Cortex of kidney (tissue), 1 donor: ENCODE measurements at places on chromosomes 3 and 15.

- no peak for DNase-seq
Observed at GRCh38 chr3:168951884-168952283, 711.6 kb downstream of the MECOM start.

DNA sequence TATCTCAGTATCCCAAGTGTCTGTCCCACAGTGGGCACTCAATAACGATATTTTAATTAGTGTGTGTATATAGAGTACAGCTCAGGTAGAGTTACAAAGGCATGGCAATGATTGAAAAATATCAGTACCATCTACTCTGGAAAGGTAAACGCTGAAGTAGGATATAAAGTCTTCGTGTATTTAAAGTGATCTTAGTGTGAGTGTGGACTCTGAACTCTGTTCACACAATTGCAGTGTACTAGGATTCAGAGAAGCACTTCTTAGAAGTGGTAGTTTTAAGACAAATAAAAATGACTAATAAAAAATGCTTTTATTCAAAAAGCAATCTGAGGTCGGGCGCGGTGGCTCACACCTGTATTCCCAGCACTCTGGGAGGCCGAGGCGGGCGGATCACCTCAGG is 62.9 kb upstream of the RAP2B start:
- no peak for DNase-seq

- no peak for DNase-seq
Observed at GRCh38 chr3:34382859-34383258, 584.4 kb downstream of the PDCD6IP start.

- DNase-seq, result no peak
Observed at GRCh38 chr3:15628967-15629366, 27.4 kb downstream of the BTD start.

DNA sequence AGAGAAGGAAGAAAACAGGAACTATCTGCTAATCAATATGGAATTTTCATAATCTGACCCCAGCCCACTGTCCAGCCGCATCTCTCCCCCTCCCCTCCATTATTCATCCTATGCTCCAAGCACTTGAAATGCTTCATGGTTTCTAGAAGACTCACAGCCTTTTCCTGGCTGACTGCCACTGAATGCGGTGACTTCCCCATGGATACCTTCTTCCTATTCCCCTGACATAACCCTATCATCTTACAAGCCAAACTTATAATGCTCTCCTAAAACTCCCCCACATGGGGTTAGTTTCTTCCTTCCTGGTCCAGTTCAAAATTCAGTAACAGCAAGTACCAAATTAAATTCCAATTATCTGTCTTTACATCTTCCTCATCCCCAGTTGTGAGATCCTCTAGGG is 31.2 kb upstream of the PTX3 start:
- no peak for DNase-seq

DNA sequence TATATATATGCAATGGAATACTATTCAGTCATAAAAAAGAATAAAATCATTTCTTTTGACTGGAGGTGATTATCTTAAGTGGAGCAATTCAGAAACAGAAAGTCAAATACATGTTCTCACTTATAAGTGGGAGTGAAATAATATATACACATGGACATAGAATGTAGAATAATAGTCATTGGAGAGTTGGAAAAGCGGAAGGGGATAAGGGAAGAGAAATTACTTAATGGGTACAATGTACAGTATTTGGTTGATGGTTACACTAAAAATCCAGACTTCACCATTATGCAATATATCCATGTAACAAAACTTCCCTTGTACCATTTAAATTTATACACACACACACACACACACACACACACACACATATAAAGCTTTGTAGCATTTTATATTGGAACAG is 84.3 kb downstream of the RAP2B start:
- DNase-seq, result no peak

- no peak for DNase-seq
Observed at GRCh38 chr3:46702246-46703012, 1.2 kb downstream of the TMIE start.

- DNase-seq, result no peak
Observed at GRCh38 chr3:162769564-162769963, 1273.0 kb downstream of the OTOL1 start.

GRCh38 chr3:30193625-30194044 is 412.8 kb upstream of the TGFBR2 start:
- DNase-seq, result no peak

GRCh38 chr3:186653080-186653707 is 12.6 kb upstream of the HRG start:
- no peak for DNase-seq

DNA sequence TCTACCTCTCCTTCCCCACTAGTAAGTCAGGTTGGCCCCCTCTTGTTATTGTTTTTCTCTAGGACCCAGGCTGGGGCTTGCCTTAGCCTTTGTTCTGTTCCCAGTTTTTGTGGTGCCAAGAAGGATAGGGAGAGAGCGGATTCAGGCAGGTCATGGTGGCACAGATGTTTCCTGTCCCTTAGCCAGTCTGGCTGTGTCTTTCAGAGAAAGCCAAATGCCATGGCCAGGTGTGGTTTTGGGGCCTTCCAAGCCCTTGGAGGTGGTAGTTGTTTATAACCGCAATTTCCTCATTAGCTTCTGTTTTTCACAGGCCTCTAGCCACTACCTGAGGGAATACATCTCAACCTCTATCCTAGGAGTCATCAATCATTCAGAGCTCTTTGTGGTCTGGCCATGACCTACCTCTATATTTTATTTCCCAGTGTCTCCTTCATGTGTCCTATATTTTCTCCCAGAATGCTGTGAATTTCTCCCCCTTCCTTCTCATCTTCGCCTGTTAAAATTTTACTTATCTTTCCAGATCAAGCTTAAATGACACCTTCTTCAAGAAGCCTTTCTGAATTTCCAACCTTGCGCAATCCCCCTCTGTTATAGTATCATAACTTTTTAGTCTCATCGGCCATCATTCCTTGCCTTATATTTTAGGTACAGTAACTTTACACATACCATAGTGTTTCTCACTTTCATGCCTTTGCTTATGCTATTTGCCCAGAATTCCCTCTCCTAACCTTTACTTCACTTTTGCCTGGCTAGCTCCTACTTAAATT is 38.2 kb downstream of the TIMP4 start:
- no peak for DNase-seq

GRCh38 chr3:55731741-55732140 is 244.6 kb upstream of the WNT5A start:
- no peak for DNase-seq

GRCh38 chr3:8156138-8156537 is 345.5 kb upstream of the LMCD1 start:
- no peak for DNase-seq

DNA sequence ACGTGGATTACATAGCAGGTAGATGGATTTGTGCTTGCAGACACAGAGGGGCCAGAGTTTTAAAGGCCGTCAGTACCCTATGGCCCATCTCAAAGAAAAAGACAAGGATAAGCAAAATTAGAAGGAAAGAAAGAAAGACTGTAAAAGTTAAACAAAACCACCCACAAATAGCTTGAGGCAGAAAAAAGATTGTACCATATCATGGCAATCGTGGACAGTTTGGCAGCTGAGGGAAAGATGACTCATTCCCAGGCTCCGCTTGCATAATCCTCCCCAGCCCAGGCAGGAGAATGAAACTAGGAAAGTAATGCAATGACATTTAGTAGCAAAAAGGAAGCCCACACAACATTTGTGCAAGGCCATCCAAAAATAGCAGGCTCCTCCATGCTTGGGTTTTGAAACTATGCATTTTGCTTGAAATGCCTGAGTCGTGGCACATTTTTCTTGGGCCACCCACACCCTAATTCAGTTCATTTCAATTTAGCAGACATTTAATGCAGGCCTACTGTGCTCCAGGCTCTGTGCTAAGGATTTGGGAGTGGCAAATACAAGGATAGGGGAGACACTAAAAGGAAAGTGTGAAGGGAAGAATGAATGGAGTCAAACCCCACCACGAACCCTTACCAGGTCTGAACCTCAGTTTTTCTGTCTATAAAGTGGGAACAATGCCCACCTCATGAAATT is 40.9 kb upstream of the SMAD3 start:
- no peak for DNase-seq

DNA sequence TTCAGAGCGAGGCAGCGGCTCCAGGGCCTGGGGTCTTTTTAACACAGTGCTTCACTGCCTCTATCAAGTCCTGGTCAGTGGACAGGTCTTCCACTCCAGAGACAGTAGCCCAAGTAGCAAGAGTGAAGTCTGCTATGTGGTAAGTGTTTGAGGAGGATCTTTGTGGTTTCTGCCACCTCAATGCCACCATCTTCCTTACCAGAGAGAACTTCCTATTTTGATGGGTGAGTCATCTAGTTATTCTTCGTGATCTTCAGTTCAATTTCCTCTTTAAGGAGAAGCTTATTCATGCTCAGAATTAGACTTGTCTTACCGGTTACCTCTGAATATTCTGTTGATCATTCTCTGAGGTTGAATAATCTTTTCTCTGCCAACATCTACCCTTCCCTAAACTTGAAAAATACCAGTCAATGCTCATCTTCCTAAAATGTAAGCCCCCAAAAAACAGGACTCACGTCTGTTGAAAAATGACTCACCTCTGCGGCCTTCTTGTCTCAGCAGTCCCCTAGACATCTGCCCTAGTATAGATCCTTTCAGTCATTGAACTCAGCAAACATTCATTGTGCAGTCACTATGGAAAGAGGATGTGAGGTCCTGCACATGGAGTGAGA is 32.2 kb upstream of the BCL6 start:
- no peak for DNase-seq

DNA sequence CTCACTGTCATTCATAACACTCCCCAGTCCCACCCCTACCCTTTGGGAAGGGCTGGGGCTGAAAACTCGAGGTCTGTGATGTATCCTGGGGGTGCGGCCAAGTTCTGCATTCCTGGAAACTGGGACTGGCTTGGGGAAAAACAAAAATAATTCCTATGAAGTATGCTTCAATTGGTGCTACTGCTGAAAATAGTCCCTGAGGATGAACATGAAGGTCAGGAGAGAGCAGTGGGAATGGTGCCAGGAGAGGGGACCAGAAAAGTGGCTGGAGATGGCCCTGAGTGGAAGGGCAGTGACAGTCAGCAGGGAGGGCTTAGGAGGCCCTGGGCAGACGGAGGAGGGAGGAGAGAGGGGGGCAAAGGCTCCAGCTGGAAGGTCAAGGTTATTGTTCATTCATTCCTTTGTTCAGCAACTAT is 4.8 kb upstream of the ISLR start:
- no peak for DNase-seq

GRCh38 chr3:99842826-99843589 is 25.3 kb downstream of the CMSS1 start:
- DNase-seq, result no peak

DNA sequence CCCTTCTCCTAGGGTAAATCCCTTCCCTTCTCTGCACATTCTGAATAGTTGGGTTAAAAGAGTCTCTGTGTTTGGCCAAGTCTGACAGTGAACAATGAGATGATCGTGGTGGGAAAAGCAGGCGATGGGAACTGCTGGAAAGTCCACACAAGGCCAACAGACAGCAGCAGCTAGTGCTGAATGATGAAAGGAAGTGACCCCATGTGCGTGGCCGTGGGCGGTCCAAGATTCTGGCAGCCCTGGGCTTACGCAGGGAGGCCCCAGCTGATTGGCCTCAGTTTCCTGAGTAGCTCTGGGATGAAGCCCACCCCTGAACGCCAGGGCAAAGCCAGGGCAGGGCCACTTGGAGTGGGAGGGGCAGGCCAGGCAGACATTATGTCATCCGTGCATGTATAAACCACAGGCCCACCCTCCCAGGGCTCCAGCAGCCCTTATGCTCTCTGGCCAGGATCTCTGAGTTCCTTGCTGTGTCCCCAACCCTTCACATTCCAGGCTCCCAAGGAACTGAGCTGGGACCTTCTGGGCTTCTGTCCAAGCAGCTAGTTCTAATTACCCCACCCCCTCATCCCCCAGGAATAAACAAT is 57.8 kb downstream of the CDC25A start:
- DNase-seq, result no peak

GRCh38 chr3:171736556-171736955 is 73.7 kb downstream of the PLD1 start:
- DNase-seq, result no peak

- DNase-seq, result no peak
Observed at GRCh38 chr15:60408463-60408981, 10.7 kb upstream of the ANXA2 start.

GRCh38 chr15:62447742-62448141 is 282.7 kb upstream of the C2CD4B start:
- DNase-seq, result no peak

GRCh38 chr3:58329150-58329921 is 3.4 kb upstream of the PXK start:
- no peak for DNase-seq

DNA sequence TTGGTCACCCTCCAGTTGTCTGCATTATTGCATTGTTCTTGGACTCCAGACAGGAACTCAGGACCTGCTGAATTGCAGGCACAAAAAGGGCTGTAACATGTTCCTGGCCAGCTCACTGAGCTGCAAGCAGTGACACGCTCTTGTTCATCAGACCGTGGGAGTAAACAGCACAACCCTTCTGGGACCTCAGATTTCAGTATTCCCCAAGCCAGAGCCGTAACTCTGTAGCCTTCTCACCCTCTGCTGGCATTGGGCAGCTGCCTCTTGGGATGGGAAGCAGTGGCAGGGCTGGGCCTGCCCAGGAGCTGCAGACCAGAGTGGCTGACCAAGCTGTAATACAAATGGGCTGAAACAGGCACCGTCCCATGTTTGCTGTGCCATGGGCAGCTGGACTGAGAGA is 607.1 kb upstream of the BCHE start:
- no peak for DNase-seq

DNA sequence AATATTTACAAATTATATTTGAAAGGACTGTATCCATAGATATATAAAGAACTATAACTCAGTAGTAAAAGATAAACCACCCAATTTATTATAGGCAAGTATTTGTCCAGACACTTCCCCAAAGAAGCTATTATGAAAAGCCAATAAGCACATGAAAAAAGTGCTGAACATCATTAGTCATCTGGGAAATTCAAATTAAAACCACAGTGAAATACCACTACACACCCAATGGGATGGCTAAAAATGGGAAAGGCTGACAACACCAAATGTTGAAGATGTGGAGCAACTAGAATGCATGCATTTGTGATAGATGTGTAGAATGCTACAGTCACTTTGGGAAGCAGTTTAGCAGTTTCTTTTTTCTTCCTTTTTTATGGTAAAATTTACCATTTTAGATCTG is 147.0 kb downstream of the PDE8A start:
- DNase-seq, result no peak

DNA sequence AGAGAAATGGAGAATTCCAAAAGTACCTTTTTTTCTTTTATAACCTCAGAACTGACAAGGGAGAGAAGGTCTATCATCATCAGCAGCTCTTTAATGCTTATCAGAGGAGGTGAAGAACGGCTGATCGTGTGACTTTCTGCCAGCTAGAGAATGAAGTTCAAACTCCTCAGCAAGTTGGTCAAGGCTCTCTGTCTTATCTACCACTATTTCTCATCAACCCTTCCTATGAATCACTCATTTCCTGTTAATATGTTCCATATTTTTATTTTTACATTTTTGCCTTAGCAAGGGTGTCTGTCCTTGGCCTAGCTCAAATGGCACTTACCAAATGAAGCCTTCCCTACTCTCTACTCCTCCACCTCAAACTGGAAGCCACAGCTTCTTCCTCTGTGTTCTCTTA is 73.1 kb upstream of the TSPAN3 start:
- no peak for DNase-seq
